Stimulated activated naive CD4-positive, alpha-beta T cell (primary cell): ENCODE measurements at places on chromosomes 16 and 17.

DNA sequence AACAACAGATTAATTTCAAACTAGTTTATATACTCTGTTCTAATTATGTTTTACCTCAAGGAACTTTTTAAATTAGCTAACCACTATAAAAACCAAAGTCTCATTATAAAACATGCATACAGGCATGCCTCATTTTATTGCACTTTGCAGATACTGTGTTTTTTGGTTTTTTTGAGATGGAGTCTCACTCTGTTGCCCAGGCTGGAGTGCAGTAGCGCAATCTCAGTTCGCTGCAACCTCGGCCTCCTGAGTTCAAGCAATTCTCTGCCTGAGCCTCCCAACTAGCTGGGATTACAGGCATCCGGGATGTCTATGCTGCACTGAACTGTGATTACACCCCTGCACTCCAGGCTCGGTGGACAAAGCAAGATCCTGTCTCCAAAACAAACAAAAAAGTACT, 8.8 kb upstream of the JPT1 start:
- DNase-seq: no peak

DNA sequence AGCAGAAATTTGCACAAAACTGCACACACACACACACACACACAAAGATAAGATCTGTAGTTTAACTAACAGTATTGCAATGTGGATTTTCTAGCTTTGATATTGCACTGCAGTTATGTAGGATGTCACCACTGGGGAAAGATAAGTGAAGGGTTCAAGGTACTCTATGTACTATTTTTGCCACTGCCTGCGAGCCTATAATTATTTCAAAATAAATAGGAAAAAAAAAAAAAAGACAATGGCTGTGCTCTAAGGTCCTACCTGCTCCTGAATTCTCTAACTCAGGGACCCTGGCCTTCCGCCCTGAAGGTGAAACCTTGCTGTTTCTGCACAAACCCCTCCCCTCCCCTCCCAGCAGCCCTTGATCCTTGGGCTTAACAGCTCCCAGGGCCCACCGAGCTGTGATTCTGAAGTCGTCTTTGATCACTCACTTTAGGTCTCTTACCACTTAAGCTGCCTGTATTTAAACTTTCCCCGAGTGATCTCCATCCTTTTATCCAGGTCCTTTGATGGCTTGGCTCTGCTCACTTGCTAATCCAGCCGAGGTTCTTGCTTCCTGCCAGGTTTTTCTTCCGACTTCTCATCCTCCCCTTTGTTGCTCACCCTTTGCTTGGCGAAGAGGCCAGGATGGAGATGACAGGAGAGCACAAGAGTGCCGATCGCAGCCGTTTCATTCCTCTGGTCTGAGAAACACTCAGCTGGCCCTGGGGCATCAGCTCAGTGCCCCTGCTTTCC, 37.7 kb downstream of the TMEM114 start:
- no peak for DNase-seq

DNA sequence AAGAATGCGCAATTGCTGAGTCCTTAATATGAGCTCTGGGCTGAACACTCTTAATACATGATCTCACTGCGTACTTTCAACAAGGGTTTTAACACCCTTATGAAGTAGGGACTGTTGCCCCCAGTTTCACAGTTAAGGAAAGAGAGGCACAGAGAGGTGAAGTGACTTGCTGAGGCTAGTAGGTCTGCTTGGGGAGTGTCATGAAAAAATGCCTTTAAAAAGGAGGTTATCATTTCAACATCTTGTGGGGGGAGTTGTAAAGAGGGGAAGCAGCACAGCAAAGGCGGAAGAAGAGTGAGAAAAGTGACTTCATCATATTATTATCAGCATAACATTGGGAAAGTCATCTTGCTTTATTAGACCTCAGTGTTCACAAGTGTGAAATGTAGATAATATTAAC, 2.1 kb downstream of the CCL4L2 start:
- DNase-seq: no peak

- DNase-seq: no peak
Observed at GRCh38 chr17:60695960-60696359, 18.3 kb downstream of the BCAS3 start.

- DNase-seq: no peak
Observed at GRCh38 chr17:47287068-47287467, 33.4 kb downstream of the ITGB3 start.
